ENCODE measurements at places on chromosomes 16 and 17.

DNA sequence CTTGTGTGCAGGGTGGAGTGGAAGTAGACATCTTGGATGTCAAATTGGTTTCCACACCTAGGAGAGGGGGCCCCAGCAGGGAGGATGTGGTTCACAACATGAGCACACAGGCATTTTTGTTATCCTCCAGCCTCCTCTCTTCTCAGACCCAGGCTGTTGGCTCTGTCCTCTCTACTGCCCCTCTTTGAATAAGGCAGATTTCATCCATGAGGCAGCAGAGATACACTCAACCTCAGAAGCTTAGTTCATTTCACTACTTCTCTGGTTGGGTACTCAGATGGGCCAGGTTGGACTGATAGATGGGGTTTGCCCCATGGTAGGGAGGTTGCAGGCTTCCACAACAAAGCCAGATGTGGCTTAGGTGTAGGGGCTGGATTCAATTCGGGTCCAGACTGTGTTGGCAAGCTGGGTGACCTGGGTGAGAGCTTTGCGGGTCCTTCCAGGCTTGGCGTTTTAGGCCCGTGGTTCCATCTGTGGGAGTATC lies 22.2 kb upstream of the NFATC3 start:
- no peak overlapping the region for H3K4me3 ChIP-seq
- H3K4me1 ChIP-seq = peaks cover 2% of the 10 kb centered on the region
- no peak overlapping the region for H3K27ac ChIP-seq
- H3K36me3 ChIP-seq = no peaks in the 10 kb centered on the region
- DNase-seq = peak; percentile 19

GRCh38 chr17:27848931-27849330 lies 44.2 kb downstream of the LYRM9 start:
- H3K27ac ChIP-seq = no peak overlapping the region
- no peaks in the 10 kb centered on the region for H3K27me3 ChIP-seq
- no peaks in the 10 kb centered on the region for H3K36me3 ChIP-seq
- no peak for DNase-seq
- no peaks in the 10 kb centered on the region for H3K4me1 ChIP-seq
- no peak overlapping the region for H3K4me3 ChIP-seq

- no peaks in the 10 kb centered on the region for H3K27me3 ChIP-seq
- peak; percentile 77 for DNase-seq
- H3K4me1 ChIP-seq = peaks cover 22% of the 10 kb centered on the region
- H3K27ac ChIP-seq = peak overlapping the region; percentile 36
- H3K36me3 ChIP-seq = no peaks in the 10 kb centered on the region
- no peak overlapping the region for H3K4me3 ChIP-seq
Observed at GRCh38 chr16:11100239-11100750, 155.7 kb downstream of the SOCS1 start.

GRCh38 chr17:56653877-56654276 lies 60.4 kb downstream of the NOG start:
- no peak for DNase-seq
- H3K4me3 ChIP-seq = no peak overlapping the region
- no peak overlapping the region for H3K27ac ChIP-seq
- no peaks in the 10 kb centered on the region for H3K36me3 ChIP-seq
- H3K27me3 ChIP-seq = no peaks in the 10 kb centered on the region
- H3K4me1 ChIP-seq = no peaks in the 10 kb centered on the region

- no peaks in the 10 kb centered on the region for H3K36me3 ChIP-seq
- H3K27ac ChIP-seq = no peak overlapping the region
- no peak overlapping the region for H3K4me3 ChIP-seq
- no peaks in the 10 kb centered on the region for H3K4me1 ChIP-seq
- no peaks in the 10 kb centered on the region for H3K27me3 ChIP-seq
- no peak for DNase-seq
Observed at GRCh38 chr17:34885076-34885475, 76.2 kb downstream of the CCT6B start.

GRCh38 chr16:88628512-88628974 lies 9.8 kb upstream of the IL17C start:
- H3K27ac ChIP-seq = no peak overlapping the region
- H3K36me3 ChIP-seq = no peaks in the 10 kb centered on the region
- DNase-seq = no peak
- no peaks in the 10 kb centered on the region for H3K27me3 ChIP-seq
- no peak overlapping the region for H3K4me3 ChIP-seq

DNA sequence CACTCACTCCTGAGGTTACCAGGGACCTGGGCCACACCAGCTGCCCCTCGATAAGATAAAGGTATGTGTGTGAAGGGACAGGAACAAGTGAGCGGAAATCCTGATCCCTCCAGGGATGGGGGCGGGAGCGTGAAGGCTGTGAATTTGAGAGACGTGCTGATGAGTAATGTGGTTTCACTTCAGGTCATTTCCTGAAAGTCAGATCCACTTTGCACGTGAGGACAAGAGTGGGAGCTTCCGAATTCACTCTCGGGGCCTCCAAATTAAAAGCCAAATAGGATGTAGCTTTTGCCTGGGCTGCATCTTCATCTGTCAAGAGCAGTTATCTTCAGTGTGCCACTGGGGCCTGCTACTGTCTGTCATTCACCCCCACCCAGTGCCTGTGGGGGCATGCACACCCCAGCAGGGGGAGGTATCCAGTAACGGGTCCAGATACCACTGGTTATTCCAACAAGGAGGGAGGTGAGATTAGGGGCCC lies 87.4 kb upstream of the LHX1 start:
- H3K27ac ChIP-seq = no peak overlapping the region
- H3K4me1 ChIP-seq = no peaks in the 10 kb centered on the region
- H3K4me3 ChIP-seq = no peak overlapping the region
- H3K36me3 ChIP-seq = no peaks in the 10 kb centered on the region
- no peak for DNase-seq

- no peak for DNase-seq
- H3K27me3 ChIP-seq = no peaks in the 10 kb centered on the region
- no peak overlapping the region for H3K4me3 ChIP-seq
Observed at GRCh38 chr17:15289285-15290183, 24.4 kb upstream of the PMP22 start.

DNA sequence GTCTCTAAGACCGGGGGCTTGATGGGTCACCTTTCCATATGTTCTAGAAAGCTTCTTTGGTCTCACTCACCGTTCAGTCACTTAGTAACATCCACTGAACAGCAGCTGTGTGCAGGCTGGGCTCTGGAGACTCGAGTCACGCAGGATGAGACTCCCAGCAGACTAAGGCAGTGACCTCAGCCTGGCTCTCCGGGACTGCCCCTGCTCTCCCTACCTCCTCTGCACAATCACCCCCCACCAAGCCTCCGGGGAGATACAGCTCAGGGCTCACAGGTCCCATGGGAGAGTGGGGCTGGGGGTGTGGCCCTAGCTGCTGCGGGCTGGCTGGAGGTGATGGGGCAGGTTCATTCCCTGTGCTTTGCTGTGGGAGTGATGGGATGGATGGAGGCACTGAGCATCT lies 14.1 kb downstream of the FLYWCH2 start:
- no peak overlapping the region for H3K27ac ChIP-seq
- no peak overlapping the region for H3K4me3 ChIP-seq
- no peaks in the 10 kb centered on the region for H3K36me3 ChIP-seq
- H3K27me3 ChIP-seq = no peaks in the 10 kb centered on the region
- no peaks in the 10 kb centered on the region for H3K4me1 ChIP-seq
- DNase-seq = no peak

DNA sequence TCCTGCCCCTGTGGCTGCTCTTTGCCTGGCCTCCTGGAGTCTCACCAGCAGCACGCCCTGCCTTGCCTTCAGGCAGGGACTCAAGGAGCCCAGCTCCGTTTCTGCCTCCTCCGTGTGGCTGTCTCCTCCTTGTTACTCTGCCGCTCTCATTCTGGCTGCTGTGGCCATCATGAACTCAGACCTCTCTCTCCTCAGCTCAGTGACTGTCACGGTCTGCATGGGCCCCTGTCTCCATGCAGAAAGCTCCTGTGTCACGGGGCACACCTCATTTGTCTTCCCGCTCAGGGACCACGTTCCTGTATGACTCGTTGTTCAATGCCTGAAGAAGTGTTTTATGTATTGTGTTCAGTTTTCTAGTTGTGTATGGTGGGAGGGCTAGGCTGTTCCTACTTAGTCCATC lies 25.3 kb downstream of the RPTOR start:
- no peak for DNase-seq
- H3K4me3 ChIP-seq = no peak overlapping the region
- H3K36me3 ChIP-seq = no peaks in the 10 kb centered on the region
- H3K27me3 ChIP-seq = no peaks in the 10 kb centered on the region
- no peak overlapping the region for H3K27ac ChIP-seq
- peaks cover 6% of the 10 kb centered on the region for H3K4me1 ChIP-seq

- peak within 1 kb of the TSS; percentile 85 for H3K27ac ChIP-seq
- DNase-seq = peak; percentile 99
- peak within 1 kb of the TSS; percentile 95 for H3K4me3 ChIP-seq
- H3K4me1 ChIP-seq = peaks cover 8% of the 10 kb centered on the region
- H3K27me3 ChIP-seq = no peaks in the 10 kb centered on the region
- no peaks in the 10 kb centered on the region for H3K36me3 ChIP-seq
Observed at GRCh38 chr16:18801145-18801972, at the start of gene ARL6IP1. Gene ARL6IP1, minus strand, starts transcription at chr16:18801549. Its CDS starts 83 bp downstream, at chr16:18801466.

- no peak overlapping the region for H3K4me3 ChIP-seq
- no peak for DNase-seq
- no peaks in the 10 kb centered on the region for H3K36me3 ChIP-seq
- no peaks in the 10 kb centered on the region for H3K4me1 ChIP-seq
- H3K27ac ChIP-seq = no peak overlapping the region
Observed at GRCh38 chr17:27367121-27367981, 73.4 kb downstream of the WSB1 start.

DNA sequence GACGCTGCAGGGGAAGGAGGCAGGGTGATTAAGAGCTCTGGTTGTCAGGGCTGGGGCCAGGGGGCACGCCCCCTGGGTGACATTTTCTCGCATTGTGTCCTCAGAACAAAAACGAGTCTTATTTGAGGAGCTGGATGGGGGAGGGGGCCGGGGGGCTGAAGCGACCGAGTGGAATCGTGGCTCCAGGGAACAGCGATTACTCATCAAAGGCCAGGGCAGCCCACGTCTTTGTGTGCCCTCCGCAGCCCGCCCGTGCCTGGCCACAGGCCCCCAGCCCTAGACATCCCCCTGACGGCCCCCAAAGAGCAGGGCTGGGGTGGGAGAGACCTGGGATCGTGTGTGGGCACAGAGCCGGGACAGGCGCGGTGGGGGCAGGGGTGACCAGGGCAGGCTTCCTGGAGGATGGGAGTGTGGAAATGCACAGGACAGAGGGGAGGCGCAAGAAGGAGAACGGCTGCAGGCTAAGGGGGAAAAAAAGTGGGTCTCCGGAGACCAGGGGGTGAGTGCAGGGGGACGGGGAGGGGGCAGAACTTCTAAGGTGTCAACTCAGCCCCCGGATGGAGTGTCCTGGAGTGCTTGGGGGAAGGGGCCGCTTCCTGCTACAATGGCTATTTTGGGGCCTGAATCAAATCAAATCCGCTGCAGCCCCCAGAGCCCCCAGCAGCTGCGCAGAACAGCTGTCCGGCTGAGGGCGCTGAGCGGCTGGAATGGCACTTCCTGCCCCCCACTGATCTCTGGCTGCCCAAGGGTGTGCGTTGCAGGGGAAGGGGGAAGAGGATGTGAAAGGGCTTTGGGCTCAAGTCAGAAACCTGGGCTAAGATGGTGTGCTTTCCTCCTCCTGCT lies 24.0 kb upstream of the PHB1 start:
- H3K4me1 ChIP-seq = no peaks in the 10 kb centered on the region
- no peaks in the 10 kb centered on the region for H3K27me3 ChIP-seq
- H3K27ac ChIP-seq = no peak overlapping the region
- no peak for DNase-seq
- H3K36me3 ChIP-seq = no peaks in the 10 kb centered on the region
